T-helper 1 cell (primary cell): ENCODE measurements at places on chromosomes 7 and 10.

- no peak for DNase-seq
Measured at GRCh38 chr10:105674448-105674847, 1033.4 kb downstream of the SORCS3 start.

DNA sequence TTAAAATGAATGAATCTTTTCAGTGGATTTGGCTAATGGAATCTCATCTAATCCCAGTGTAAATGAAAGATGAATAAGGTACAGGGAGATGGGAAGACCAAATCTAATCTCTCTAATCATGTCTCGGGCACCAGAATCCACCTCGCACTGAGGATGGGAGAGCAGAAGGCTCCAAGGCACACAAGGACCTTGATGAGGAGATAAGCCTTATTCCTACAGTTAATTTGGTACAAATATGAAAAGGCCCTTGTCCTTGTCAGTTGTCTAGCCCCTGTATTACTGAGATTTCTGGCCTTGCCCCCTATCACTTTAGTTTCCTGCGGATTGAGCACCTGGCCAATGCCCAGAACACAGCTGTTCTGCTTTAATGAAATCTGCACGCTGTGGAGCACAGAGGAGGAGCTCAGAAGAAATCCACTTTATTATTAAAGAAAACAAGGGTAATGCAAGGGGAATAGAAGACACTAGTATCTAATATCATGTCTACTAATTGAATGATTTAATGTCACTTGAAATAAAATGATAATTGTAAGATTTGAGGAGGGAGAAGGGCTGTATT is 321.4 kb upstream of the HGF start:
- DNase-seq, result no peak

DNA sequence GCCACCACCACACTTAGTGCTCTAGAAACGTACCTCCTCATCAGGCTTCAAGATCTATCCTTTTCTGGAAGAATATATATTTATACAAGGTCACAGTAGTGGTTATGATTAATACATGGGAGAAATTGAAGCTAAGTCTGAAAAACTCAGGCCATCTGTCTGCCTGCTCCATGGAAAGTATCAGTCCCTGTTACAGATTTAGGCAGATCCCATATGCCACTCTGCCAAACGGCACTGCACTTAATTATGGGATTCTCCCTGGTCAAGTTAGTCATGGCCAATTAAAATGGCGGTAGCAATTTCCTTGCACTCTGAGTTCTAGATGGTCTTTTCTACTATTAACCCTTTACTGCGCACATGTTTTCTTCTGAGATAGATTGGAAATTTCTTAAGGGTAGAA is 740.0 kb downstream of the SUGCT start:
- no peak for DNase-seq

- no peak for DNase-seq
Measured at GRCh38 chr10:58752665-58753064, 240.0 kb downstream of the BICC1 start.

GRCh38 chr10:65858841-65859240 is 1067.0 kb upstream of the LRRTM3 start:
- no peak for DNase-seq

GRCh38 chr10:716821-717220 is 27.4 kb upstream of the DIP2C start:
- no peak for DNase-seq

DNA sequence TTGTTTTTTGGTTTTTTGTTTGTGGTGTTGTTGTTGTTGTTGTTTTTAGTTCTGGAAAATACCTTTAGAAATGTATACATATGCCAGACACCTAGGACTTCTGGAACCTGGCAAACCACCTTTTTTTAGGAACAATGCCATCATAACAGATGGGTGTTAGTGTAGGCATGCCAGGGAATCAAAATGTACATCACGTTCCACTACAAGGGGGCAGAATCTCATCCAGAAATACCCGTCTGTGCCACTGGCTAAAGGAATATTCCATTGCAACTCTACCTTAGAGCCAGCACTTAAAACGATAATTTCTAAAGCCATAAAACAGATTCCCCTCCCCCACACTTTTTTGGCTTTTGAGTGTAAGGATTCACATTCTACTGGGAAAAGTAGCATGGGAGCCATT is 239.8 kb downstream of the ETV1 start:
- no peak for DNase-seq

DNA sequence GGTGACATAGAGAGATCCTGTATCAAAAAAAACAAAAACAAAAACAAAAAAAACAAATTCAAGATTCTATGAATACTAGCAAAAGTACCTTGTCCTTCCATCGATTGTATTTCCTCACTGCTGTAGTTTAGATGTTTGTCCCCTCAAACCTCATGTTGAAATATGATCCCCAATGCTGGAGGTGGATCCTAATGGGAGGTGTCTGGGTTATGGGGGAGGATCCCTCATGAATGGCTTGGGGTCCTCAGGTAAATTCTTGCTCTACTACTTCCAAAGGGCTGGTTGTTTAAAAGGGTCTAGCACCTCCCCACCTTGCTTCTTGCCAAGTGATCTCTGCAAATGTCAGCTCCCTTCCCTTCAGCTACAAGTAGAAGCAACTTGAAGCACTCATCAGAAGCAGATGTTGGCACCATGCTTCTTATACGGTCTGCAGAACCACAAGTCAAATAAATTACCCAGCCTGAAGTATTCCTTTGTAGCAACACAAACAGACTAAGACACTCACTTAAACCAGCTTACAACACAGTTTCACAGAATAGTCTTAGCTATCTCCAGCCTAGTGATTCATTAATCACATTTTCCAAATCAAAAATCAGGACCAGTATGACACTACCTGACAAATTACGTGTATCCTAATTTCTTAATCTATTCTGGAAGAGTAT is 20.7 kb downstream of the ABI1 start:
- DNase-seq, result no peak

DNA sequence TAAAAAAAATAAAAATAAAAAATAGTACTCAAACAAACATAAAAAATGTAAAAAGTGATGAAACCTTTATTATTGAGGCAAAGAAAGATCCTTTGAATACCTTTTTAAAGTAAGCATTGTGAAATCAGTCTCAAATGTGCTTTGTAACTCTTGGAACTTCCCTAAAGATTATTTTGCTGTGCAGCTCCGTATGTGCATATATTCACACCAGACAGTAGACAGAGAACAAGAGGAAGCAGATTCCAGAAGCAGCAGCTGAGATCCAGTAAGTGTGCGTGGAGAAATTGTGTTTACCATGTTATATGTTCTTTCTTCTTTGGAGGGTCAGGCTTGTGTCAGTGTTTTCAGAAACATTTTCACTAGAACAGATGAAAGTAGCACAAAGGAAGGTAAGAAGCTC is 324.9 kb downstream of the AGMO start:
- DNase-seq, result no peak

- DNase-seq, result no peak
Measured at GRCh38 chr7:47185170-47185569, 396.7 kb downstream of the TNS3 start.

DNA sequence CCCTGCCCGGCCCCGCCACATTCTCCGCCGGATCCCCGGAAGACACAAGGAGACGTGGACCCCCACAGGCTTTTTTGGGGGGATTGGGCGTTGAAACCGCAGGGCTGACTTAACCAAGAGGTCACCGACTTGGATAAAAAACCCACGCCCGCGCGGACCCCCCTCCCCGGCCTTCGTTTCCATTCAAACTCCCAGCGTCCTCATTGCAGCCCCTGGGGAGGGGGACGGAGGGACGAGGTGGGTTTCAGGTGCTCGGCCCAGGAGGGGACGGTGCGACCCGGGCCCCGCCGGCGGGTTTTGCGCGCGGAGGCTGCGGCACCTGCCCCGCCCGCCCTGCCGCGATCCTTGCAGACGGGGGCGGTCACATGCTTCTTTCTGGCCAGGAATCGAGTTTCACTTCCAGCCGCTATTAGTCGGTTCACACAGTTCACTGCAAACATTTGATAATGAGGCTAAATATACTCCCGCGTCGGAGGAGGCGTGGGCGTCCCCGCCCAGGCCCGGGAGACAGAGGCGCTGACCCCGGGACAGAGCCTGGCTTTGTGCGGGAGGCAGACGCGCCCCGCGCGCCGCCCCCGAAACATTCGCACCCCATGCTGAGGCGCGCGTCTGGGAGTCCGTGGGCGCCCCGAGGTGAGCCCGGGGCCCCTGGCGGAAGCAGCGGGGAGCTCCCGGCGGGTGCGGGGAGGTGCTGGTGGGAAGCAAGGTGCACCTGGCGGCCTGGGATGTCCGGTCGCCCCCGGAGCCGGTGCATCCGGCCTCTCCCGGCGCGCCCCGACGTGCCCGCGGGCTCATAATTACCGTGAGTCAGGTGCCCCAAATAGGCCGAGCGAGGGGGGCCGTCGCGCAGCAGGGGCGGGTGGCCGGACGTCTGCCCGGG is 2.7 kb upstream of the PDGFA start:
- no peak for DNase-seq

DNA sequence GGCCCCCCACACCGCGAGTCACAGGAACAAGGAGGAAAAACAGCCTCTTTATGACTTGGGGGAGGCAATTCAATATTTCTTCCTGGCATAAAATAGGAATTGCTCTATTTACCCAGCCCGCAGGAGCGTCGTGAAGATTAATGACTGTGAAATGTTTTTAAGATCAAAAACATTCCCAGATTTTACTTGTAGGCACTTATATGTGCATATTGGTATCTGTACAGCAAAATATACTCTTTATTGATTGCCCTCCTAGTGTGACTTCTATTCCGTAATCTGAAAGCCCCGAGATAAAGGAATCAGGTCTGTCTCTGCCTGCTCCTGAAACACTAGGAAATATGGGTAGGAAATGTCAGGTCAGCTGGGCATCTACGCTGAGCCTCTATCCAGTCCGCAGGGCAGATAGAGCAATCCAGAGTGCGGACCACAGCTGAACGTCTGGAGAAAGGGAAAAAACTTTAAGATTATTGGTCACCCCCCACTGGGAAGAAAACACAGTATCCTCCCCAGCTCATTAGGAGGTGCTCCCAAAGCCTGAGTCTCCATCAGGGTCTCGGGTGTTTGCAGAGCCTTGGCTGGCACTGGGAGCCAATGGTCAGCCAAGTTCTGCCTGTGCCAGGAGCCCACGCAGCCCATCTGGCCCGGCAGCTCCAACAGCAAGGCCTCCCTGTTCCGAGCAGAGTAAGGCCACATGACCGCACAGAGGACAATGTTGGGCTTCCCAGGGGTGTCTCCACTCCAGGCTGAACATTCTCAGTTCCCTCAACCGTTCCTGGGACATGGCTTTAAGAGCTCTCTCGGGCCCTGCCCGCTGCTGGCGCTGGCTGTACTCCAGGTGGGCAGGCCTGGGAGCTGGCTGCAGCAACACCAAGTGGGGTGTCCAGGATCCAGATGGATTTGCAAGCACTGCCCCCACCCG is 7.7 kb downstream of the CTBP2 start:
- DNase-seq, result no peak

GRCh38 chr10:3951993-3952392 is 167.0 kb upstream of the KLF6 start:
- DNase-seq, result no peak

- no peak for DNase-seq
Measured at GRCh38 chr10:104065748-104066147, 19.9 kb downstream of the COL17A1 start.

GRCh38 chr10:124354411-124355382 is 64.0 kb downstream of the OAT start:
- no peak for DNase-seq

- DNase-seq, result no peak
Measured at GRCh38 chr7:106128836-106129235, 16.7 kb upstream of the SYPL1 start.

- no peak for DNase-seq
Measured at GRCh38 chr7:38704751-38705150, 73.6 kb upstream of the AMPH start.

GRCh38 chr10:106930751-106931150 is 233.8 kb downstream of the SORCS1 start:
- DNase-seq, result no peak

DNA sequence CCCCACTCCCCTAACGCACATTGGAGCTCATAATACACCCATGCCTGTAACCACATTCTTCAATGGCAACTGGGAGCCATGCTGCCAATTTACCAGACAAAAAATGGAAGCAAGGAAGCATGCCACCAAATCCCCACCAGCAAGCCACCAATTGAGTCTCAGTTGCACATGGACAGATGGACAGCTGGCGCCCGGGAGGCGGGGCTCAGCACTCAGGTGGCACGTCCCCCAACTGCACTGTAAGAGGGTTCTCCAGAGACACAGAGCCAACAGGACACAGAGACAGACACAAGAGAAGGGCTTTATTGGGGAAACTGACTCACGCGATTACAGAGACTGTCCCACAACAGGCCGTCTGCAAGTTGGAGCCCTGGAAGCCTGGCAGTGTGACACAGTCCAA is 2.5 kb downstream of the MAD1L1 start:
- DNase-seq, result no peak

DNA sequence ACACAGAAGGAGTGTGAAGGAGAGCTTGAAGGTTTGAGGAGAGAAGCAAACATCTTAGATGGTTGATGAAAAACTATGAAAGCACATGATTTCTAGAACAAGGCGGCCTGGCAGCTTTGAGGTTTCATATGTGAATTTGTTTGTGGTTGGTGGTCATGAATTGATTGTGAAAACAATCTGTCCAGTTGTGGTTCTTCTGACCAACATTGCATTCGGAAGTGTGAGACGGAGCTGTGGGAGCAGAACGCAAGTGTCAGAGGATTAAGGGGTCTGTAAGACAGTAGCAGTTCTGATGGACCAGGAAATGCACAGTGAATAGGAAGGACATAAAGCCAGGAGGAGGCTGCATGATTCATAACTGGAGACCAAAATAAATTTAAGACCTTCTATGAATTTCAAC is 594.6 kb downstream of the NXPH1 start:
- DNase-seq, result no peak

DNA sequence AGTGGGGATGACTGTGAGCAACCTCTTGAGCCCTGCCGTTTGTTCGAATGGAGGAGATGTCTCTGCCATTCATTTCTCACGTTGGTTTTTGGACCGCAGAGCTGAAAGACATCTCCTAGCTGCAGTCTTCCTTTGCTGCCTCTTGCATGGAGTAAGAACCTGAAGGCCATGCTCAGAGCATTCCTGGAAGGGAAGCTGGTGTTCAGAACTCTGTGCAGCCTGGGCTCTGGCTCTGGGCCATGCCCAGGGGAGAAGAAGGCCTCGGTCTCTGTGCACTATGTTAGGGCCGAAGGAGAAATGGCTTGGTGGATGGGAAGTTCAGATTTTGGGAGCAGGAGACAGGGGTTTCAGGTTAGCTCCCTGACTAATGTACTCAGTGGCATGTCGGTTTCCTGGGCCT is 22.9 kb downstream of the SFTPD start:
- no peak for DNase-seq

DNA sequence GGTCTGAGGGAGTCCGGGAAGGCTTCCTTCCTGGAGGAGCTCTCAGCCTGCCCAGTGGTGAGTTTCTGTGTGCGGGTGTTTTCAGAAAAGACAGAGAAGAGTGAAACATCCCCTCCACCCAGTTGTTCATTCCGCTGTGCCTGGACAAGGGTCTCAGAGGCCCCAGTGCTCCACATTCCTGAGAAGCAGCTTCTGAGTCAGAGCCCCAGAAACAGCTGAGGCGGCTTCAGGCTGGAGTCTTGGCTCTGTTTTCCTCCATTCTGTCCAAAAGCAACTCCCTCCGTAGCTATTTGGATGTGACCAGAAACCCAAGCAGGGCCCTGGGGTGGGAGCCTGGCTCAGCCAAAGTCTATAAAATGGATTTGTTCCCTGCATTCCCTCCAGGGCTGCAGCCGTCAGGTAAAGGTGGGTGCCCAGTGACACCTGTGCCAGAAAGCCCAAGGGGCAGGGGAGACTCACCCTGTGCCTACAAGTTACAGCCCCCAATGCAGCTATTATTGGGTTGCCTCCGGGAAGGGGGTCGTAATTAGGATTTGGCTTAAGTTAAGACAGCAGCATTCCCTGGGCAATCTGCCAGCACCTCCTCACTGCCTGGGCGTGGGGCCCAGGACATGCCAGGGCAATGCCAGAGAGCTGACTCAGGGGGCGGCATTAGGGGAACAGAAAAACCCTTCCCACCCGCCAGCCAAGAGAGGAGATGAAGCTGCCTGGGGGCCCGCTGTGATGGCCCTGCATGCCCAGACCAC is 13.1 kb upstream of the CAMK2G start:
- no peak for DNase-seq
